COR-L47 (cell line): ENCODE measurements at places on chromosomes 3 and 15.

DNA sequence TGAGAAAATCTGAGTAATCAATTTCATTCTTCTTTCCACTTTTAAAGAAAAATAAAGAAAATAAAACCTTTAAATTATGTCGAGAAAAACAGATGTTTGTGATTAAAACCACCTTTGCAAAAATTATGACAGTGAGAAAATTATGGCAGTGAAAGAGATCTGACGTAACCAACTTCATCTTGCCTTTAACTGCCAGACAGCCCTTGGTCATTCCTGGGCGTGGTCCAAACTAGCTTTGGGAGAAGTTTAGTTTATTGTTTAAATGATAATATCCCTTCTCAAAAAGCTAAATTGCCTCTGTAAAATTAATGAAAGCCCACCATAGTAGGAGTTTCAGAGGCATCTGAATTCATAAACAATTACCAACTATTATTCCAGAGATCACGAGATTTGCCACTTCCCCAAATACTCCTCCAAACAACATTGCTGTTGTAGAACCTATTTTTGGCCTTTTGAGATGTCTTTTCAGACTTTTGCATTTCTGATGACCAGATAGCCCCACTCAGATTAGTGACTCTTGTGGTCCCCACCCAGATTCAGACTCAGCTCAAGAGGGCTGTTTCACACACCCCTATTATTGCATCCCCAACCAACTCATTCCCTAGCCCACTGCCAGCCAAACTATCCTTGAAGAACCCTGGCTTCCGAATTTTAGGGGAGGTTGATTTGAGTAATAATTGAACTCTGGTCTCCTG lies 664.4 kb upstream of the CBLB start:
- DNase-seq = no peak

GRCh38 chr3:50119786-50120185 lies 31.1 kb downstream of the RBM5 start:
- no peak for DNase-seq

DNA sequence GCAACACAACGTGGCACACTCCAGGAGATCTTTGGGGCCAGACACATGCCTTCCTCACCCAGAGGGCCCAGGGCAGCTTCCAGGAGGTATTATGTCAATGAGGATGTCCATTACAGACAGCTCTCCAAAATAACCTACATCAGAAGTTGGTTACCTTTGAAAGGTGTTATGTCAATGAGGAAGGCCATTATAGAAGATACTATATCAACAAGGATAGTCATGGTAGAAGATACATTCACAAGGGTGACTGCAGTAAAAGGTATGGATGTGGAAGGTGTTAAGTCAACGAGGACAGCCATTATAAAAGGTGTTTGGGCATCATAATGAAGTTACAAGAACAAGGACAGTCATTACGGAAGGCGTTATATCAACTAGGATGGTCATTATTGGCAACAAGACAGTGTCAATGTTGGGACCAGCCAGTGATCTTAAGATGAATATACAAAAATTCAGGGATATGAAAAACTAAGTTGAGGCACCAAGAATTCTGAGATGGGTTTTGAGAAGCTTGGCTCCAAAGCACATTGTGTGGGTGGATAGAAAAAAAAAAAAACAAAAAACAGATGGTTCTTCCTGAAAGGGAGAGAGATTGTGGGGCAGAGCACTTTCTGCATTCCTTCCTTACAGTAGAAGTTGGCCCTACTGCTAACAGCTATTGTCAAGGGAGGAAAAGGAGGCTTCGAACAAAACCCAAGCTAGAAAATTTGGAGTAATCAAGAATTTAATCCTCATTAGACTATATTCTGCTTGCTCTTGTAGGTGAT lies 11.2 kb downstream of the CDCP1 start:
- DNase-seq = no peak

DNA sequence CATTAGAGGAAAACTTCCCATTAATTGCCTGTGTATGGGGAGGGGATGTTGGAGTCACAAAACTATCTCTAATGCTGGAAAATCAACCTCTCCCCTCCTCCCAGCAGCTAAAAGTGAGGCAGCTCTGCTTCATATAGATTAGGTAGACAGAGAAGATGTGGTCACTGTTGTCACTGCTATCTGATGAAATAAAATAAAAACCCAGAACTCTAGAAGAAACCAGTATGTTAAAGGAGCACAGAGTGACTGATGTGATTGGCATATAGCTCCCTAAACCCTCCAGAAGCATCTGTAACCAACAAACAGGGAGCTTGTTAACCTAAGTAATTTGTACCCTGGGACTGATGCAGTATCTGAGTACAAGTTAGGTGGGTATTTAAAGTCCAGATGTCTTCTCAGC lies 211.9 kb upstream of the TRIM42 start:
- no peak for DNase-seq

DNA sequence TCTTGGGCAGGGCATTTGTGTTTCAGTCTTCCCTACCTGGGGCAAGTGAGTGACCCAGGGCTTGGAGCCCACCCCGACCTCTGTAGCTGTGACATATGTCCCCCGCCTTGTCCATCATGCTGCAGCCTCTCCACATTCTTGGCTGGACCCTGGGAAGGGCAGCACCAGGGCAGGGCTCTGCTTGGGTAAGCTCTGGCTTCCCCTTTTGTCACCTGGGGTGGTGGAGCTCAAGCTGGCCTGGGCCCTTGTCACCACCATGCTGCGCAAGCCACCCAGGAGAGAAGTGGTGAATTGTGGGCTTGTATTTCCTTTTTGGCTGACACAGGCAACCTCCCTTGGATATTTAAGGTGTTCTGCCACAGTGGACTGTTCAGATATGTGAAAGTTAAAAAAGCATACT lies 29.3 kb downstream of the SPSB4 start:
- no peak for DNase-seq

DNA sequence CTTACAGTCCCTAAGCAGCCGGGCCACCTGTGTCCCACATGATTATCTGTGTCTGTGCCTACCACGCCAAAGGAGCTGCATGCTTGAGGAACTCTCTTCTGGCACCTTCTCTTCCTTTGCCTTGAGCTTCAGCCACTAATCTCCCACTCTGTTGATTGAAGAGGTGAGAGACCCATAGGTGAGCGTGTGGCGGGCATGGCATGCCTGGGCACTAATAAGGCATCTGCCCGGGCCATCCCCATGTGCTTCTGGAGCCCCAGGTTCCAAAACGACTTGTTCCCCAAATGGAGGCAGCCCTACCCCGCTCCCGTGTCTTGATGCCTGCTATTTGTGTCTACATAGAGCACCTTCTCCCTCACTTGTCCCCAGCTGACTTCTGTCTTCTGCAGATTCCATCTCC lies 13.0 kb downstream of the MCM2 start:
- no peak for DNase-seq

DNA sequence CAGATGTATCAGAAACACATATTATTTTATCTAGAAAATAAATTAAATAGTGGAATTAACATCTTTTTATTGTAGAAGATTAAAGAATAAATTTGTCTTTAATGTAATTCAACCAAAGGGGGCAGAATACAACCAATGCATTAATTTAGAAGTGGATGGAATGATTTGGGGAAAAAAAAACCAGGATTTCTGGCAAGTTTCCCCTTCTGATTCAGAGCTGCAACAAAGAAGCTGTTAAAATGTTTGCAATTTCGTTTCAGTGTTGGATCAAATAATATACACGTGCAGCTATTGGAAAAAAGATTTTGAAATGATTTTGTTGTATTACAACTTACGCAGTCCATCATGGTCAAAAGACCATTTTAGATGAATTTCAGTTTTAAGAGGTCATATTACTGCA lies 71.6 kb upstream of the ZNF280D start:
- no peak for DNase-seq

DNA sequence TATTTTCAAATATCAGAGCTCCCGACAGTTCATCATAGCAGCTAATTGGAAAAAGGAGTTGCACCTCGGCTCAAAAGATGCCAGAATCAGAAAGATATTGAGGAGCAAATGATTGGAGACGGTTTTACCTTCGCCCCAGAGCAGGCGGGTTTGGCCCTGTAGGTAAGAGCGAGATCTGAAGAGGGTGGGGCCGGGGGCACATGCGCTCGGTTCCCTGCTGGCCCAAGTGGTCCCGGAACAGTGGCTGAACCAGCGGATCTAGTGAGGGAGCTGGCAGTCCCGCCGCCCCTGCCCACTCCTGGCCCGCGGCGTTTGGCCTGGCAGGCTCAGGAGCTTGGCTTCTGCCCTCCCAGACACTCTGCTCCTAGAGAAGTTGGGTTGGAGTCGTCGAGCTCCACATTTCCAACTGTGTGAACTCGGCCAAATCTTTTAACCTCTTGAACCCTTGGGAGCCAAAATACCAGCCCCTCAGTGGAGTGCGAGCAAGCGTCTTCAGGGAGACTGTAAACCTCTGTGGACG lies 79.1 kb downstream of the RHCG start:
- DNase-seq = no peak

GRCh38 chr3:124779751-124780191 lies 49.5 kb downstream of the UMPS start:
- DNase-seq = no peak

GRCh38 chr15:45162771-45163507 lies 24.8 kb downstream of the SHF start:
- peak; percentile 83 for DNase-seq

DNA sequence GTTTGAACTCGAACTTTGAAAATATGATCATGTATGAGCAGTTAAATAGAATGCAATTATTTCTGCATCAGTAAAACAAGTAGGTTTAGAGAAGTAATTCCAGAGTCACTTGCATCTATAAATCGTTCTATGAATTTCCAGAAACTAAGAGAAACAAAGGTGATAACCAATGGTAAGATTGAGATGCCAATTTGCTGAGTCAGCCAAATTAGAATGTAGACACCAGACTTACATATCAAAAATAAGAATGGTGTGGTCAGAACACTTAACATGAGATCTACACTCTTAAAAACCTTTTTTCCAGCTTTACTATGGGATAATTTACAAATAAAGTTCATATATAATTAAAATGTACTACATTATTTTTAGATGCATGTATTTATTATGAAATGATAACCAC lies 1435.9 kb downstream of the OTOL1 start:
- DNase-seq = no peak
